ENCODE measurements at places on chromosomes 12 and 14.

DNA sequence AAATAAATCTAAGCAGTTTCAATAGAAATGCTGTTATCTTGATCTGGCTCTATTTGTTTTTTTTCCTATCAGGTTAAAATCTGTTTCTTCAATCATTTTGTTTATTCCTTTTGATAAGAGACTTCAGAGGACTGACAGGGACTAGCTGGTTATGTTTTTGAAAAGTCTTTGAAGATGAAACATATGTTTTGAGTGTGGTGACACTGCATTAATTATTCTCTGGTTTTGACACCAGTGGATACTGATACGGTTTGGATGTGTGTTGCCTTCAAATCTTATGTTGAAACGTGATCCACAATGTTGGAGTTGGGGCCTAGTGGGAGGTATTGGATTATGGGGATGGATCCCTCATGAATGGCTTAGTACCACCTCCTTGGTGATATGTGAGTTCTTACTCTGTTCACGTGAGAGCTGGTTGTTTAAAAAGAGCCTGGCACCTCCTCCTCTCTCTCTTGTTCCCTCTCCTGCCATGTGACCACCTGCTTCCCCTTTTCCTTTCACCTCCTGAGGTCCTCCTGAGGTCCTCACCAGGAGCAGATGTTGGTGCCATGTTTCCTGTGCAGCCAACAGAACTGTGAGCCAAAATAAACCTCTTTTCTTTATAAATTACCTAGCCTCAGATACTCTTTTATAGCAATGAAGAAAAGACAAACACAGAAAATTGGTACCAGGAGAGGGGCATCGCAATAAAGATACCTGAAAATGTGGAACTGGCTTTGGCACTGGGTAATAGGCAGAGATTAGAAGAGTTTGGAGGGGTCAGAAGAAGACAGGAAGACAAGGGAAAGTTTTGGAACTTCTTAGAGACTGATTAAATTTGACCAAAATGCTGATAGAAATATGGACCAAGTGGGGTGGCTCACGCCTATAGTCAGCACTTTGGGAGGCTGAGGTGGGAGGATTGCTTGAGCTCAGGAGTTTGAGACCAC is 23.0 kb downstream of the RASSF3 start:
- no peak for DNase-seq

DNA sequence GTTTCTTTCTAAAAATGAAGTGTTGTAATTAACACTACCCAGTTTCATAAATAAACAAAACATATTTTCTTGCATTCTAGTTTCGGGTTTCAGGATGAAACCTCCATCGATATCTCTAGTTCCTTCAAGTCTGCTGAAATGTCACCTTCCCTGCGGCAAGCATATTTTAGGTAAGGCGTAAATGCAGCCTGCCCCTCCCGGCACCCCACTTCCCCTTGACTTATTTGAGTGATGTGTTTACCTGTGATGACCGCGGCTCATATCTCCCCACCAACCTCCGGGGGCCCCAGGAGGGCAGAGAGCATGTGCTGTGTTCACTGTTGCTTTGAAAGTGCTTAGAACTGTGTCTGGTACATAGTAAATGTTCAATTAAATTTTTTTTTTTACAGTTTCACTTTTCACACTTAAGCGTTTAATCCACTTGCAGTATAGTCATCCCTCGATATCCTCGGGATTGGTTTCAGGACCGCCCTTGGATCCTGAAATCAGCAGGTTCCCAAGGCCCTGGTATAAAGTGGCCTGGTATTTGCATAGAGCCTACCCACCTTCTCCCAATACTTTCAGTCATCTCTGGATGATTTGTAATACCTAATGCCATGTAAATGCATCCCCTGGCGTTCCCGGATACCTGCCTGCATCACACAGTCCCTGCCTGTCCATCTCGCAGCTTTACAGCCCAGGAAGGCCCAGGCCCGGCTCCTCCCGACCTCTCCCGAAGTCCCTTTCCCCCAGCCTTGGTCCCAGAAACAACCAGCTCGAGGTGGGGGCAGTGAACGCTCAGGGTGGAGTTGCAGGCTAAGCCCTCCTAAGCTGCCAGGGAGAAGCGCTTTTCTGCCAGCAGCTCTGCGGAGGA is 40.2 kb upstream of the FBRSL1 start:
- DNase-seq, result no peak

- no peak for DNase-seq
These were observed 45.8 kb downstream of the ETNK1 start for GRCh38 chr12:22670762-22671161.

DNA sequence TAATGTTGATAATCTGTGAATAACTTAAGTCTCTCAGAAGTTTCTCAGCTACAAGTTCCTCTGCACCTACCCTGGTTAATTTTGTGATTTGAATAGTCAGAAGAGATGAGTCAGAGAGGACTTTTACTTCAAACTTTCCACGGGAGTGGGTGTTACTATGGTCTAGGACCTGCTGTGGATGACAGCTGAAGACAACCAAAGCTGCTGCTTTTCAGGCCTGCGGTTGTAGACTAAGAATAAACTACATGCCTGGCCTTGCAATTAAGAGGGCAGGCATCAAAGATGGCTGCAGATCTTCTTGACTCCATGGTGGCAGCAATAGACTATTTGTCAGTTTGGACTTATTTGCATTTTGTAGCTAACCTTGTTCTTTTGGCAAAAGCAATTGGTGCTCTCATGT is 227.1 kb upstream of the KRR1 start:
- no peak for DNase-seq

- peak; percentile 72 for DNase-seq
These were observed 1.3 kb downstream of the GPRC5A start for GRCh38 chr12:12892681-12893141.

- no peak for DNase-seq
These were observed 822.8 kb downstream of the GALC start for GRCh38 chr14:87170179-87170578.

All from large intestine (tissue), 12 donors.